NCI-H2171 (cell line): ENCODE measurements at places on chromosomes 12 and 14.
A peak's percentile ranks its signal among the peaks of the same experiment; 100 is the strongest.

GRCh38 chr14:45068396-45068795 lies 15.5 kb upstream of the PRPF39 start:
- no peak for DNase-seq

GRCh38 chr12:3538466-3539030 lies 47.5 kb downstream of the PRMT8 start:
- DNase-seq, result no peak

DNA sequence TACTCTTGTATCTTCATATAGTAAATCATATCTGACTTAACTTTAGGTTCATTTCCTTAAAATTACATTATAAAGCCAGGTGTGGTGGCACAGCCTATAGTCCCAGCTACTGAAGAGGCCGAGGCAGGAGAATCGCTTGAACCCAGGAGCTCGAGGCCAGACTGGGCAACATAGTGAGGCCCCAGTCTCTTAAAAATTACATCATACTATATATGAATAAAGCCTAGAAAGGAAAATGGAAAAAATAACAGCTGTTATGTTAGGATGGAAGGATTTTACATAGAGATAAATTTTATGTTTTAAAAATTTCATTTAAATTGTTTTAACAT lies 4.2 kb downstream of the HECTD1 start:
- no peak for DNase-seq

GRCh38 chr12:109926016-109926415 lies 25.9 kb downstream of the TCHP start:
- DNase-seq, result no peak

DNA sequence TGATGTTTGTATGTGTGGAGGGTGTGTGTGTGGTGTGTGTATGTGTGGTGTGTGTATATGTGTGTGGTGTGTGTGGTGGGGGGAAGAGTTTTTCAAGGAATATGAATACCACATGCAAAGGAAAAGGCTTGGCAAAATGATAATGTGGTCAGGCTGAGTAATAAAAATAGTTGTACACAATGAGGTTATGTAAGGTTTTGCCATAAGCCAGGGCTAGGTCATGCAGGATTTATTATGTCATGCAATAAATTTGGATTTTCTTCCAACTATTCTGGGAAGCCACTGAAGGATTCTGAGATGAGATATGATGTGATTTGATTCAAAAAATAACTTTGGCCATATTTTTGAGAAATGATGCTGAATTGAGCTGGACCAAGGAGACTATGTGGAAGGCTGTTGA lies 1191.6 kb upstream of the SEL1L start:
- no peak for DNase-seq

- DNase-seq, result no peak
Observed at GRCh38 chr12:64273527-64274403, 51.7 kb upstream of the KICS2 start.

DNA sequence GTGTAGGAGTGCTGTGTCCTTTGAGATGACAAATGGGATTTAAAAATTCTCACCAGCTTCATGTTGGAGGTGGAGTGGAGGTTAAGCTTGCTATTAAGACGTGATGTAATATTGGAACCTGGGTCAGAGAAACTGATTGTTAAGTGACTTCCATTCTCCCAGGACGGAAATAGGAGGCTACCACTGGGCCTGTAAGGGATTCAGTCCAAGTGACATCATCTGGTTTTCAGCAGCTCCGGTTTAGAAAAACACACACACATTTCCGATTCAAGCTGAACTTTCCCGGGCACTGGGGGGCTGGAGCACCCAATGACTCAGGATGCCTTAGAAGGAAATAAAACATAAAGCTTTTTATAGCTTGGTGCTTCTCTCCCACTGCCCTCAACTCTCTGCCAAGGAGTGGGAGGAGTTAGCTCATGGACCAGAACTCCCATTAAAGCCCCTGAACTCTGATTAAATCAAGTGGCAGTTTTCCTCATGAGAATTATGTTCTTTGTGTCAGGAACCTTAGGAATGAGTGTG lies 12.4 kb downstream of the CALM1 start:
- no peak for DNase-seq

DNA sequence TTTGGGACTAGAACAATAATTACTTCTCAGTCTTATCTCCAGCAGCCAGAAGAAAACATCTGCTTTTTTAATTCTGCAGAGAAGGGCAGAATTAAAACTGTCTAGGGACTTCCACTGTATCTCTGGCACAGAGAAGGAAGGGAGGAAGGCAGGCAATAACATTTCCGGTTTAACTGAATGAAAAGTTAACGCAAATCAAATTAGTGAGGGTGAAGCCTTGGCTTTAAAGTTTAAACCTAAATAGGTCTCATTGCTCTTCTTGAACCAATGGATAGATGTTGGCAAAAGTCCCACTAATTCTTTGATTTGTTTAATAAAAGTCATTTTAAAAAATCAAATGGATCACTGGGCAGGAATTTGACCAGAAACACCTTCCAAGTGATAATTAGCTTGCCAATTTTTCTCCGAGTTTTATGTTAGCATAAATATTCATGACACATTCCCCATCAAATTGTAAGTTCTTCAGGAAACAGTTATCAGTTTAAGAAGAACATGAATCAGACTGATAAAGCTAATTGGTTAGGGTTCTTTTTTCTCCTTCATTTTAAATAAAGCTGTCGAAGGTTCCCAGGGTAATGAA lies 181.9 kb downstream of the SLC15A5 start:
- DNase-seq, result no peak

GRCh38 chr12:118237908-118238307 lies 102.0 kb downstream of the PEBP1 start:
- no peak for DNase-seq

DNA sequence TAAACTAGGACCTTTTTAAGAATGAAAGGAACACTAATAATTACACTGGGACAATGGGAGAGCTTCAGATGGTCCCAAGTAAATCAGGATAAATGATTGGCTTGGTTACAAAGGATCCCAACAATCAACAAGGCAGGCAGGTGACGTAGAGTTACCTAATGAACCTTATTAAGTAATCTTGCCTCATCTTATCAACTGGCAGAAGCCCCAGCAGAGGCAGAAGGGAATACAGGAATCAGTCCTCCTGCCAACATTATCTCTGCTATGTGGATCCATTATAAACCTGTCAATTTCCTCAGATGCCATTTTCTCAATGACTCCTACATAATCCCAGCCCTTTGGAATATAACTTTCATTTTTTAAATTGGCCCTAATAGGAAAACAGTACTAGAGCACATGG lies 11.4 kb downstream of the DCAF5 start:
- DNase-seq, result no peak

DNA sequence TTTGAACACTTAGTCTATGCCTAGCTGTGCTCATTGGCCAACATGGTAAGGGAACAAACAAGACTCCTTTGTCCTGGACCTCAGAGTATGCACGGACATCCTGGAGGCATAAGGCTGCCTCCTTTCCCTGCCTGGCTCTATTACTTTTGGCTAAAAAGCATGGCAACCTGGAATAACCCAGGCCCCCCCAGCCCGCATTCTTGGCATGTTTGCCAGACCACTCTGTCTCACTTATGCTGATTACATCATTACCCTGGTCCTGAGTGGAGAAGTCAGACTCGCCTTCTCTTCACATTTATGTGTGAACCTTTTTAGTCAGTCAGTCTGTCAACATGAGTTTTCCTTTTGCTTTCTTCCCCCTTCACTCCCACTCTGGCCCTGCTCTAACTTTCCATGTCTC lies 58.0 kb upstream of the ELK3 start:
- no peak for DNase-seq

DNA sequence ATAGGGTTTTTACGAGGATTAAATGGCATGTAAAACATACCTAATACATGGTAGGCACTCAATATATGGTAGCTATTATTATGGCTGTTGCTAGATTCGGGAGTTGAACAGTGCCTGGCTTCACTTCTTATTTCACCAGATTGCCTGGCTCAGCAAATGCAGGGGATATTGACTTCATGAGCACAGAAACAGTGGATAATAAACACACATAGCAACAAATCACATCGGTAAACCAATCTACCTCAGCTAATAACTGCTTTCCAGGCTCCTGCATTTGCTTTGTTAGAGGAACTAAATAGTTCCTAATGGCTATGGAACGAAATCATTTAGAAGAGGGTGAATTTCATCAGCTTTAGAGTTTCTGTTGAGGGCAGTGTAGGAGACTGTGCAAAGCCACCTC lies 105.2 kb upstream of the TMCC3 start:
- no peak for DNase-seq

DNA sequence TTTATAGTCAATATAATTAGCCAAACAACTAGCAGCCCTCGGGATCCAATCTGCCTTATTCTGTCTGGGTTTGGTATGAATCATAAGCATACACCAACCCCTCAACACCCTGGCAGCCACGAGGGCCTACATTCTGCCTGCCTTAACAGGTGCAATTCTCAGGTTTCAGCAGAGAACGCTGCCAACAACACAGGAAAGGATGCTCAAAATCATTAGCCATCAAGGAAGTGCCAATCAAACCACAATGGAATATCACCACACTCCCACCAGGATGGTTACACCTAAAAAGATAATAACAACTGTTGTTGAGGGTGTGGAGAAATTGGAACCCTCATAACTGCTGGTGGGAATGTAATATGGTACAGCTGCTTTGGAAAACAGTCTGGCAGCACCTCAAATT lies 122.8 kb downstream of the TTC7B start:
- peak; percentile 97 for DNase-seq

DNA sequence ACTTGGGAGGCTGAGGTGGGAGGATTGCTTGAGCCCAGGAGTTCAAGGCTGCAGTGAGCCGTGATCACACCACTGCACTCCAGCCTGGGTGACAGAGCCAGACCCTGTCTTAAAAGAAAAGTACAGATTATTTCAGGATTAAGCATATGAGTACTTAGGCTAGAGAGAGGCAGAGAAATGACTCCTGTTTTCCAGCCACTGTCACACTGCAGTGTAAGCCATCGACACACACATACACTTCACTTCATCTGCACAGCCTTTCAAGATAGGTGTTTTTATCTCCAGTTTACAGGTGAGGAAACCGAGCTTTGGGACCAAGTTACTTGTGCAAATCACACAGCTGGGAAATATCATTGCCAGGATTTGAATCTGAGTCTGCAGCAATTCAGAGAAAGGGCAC lies 77.2 kb downstream of the ETV6 start:
- DNase-seq, result no peak

DNA sequence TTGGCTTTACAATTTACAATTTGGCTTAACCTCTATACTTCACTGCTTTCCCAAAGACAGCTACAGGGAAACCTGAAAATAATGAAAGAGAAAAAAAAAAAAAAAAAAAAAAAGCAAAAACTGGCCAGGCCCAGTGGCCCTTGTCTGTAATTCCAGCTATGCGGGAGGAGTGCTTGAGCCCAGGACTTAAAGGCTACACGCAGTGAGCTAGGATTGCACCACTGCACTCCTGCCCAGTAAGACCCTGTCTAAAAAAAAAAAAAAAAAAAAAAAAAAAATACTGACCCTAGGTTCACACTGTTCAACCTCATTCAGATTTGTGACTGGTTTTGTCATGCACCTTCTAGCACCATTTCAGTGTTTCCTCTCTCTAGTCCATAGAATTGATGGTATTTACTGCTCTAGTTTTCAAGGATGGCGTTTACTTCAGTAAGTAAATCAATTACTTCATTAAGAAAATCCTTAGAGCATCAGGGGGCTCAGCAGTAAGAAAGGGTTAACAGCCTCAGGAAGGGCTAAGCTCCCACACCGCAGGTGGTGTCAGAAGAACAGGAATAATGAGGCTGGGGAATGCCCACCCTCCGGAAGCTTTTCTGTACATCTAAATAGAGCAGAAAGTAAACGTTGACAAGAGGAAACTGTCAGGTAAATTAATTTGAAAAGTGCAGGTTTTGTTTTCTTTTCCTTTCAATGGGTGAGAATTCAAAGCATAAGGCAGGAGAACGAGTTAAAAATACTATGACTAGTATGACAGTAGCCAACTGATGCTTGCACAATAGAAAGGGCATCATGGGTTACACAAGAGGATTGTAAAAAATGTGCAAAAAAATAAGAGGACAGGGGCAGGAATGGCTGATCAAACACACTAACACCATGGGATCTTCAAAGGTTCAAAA lies 115.0 kb upstream of the MDM1 start:
- no peak for DNase-seq

GRCh38 chr12:22399464-22400180 lies 65.1 kb upstream of the ST8SIA1 start:
- no peak for DNase-seq

- no peak for DNase-seq
Observed at GRCh38 chr12:42516573-42516972, 73.0 kb downstream of the PRICKLE1 start.

DNA sequence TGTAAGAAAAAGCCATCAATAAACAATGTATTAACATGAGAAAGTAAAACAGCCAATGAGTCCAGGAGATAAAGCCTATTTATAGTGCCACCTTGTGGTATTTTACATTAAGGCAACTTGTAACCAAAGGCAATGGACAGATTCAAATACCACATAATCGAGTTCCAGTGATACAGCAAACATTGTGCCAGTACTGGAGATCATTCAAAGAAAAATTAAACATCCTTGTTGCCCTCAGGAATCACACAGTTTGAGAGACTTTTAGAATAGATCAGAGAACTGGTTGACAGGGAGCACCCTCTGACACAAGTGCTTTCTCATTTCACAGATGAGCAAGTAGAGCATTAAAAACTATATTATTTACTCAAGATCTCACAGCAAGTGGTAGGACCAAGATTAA lies 98.1 kb downstream of the DDHD1 start:
- DNase-seq, result peak; percentile 7

- DNase-seq, result no peak
Observed at GRCh38 chr12:98352835-98353234, 162.6 kb upstream of the TMPO start.

GRCh38 chr12:67609226-67609870 lies 39.2 kb upstream of the DYRK2 start:
- DNase-seq, result peak; percentile 40

GRCh38 chr14:55019968-55020554 lies 6.8 kb downstream of the WDHD1 start:
- no peak for DNase-seq

DNA sequence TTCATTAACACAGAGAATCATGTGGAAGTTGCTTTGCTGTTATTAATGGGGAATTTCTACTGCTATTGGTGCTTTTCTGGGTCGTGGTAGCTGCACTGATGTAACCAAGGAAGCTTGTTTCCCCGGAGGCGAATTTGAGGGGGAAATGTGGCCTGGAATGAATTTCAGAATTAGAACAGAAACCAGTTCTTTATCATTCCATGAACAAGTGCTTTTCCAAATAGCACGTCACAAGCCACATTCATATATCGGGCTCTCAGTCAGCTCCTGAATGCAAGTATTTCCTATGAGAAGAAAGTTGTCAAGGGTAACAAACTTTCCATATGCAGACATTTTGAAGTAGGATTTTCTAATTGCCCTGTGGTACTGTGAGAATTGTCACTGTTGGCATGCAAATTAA lies 1353.2 kb downstream of the AACS start:
- DNase-seq, result no peak

GRCh38 chr14:90426031-90426540 lies 29.3 kb downstream of the CALM1 start:
- no peak for DNase-seq

GRCh38 chr12:47247418-47247817 lies 167.7 kb upstream of the AMIGO2 start:
- DNase-seq, result no peak

DNA sequence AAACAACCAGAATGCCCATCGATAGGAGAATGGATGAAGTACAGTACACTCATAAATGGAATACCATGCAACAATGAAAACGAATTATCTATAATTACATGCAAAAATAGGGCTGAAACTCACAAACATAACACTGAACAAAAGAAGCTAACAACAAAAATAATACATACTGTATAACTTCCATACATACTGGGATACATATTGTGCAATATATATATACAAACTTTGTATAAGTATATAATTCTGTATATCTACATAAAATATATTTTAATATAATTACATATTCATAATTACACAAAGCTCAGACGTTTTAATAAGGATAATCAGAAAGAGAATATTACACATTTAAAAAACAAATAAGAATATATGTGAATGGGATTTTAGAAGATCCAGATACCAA lies 90.2 kb downstream of the CDK17 start:
- no peak for DNase-seq
